D721Med (cell line): ENCODE measurements at places on chromosomes 1 and 21.

DNA sequence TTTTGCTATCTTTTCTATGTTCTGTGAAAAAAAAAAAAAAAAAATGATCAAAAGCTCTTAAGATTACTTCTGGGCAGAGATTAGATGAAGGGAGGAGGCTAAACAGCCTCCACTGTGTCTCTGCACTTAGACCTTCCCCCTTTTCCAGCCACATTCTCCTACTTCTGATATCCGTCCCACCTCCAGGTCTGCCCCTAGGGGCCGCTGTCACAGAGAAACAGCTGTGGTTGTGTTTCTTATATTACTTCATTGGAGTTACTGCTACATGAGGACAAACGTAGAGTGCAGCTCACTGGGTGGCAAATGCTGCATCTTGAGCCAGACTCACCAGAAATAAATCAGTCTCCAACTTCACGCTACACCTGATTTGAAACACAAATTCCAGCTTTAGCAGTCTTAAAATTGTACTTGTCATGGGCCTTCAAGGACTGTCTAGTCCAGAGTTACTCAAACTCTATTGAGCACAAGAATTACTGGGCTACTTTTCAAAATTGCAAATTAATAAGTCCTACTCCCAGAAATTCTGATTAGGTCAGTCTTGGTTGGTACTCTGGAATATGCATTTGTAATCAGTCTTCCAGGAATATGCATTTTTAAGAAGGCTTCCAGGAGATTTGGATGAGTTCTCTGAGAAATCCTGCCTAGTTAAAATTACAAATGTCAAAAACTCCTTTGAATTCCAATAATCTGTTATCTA, 125.2 kb upstream of the PTBP2 start:
- no peak for DNase-seq

DNA sequence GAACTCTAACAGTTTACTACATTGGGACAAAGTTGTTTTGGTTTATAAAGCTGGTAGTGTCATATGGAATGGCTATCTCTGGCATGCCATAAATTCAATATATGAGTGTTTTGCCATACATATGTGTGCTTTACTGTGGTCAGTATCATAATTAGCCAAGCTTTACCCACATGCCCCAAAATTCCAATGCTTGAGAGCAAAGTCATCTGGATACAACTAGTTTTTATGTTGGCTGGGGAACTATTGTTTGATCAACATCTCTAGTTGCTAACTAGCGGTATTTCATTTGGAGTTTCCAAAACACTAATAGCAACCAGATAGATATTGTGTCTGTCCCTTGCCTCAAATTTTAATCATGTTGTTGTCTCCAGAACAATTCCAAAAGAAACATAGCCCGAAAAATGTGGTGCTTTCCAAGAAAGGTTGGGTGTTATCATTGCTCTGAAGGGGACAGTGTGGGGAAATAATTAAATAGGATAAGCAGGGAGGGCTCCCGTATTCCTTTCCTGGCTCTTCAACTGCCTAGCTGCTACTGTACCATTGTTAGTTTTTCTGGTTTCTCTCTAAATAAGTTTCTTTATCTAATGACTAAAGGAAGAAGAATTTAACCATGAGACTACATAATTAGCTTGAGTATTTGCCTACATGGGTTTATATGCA, 136.1 kb downstream of the TGFB2 start:
- no peak for DNase-seq

DNA sequence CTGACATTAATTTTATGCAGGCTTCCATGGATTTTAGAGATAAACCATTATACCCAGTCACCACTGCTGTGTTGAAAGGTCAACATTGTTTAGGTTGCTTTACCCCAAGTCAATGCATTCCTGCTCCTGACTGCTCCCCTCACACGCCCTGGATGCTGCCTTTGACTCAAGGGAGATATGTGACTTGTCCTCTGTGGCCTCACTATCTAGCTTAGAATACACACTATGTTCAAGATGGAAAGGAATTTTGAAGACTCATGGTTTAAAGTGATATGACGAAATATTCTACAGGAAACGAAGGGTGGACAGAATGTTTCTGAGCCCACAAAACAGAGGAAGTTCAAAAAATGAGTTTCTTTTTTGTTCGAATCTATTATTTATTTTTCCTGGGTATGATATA, 170.4 kb upstream of the NR5A2 start:
- no peak for DNase-seq

DNA sequence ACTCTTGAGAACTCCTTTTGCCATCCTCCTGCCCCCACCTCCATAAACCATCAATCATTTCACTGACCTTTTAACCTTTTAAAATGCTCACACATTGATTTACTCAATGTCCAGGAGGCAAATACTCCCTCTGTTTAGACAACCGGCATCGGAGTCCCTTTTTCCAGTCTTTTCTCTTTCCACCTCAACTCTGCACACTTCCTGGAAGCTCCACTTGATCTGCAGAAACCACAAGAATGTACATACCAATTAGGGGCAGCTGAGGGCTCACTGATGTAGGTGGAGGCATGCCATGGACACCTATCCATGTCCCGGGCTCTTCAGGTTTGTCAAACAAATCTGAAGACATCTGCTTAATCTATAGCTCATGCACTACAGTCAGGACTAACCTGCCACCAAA, 5.3 kb upstream of the AMIGO1 start:
- DNase-seq, result no peak

DNA sequence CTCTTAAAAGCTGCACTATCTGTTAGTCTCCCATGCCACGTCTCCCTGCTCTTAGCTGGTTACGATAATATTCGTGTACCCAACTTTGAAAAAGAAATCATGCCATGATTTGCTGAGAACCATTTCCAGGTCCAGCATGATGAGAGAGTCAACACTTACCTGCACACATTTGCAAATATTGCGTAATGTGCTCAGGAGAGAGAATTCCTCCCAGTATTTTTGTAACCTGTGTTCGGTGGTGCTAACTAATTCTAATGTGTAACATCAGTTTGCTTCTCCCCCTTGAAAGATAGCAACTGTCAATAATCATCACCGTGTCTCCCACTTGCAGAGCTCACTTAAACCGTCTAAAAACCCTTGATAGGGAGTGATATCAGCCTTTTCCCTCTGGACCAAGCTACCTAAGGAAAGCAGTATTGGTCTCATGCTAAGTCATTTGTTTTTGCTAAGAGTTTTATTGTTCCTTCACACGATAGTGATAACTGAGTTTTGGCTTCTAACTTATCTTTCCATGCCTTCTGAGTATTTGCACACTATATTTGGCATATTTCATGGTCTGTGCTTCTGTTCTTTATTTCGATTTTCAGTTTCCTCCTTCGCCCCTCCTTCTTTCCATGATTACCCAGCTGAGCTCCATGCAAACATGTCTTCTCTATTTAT, 61.1 kb upstream of the IRF2BP2 start:
- no peak for DNase-seq
